ENCODE measurements at places on chromosomes 6 and 20.
A peak's percentile ranks its signal among the peaks of the same experiment; 100 is the strongest.

DNA sequence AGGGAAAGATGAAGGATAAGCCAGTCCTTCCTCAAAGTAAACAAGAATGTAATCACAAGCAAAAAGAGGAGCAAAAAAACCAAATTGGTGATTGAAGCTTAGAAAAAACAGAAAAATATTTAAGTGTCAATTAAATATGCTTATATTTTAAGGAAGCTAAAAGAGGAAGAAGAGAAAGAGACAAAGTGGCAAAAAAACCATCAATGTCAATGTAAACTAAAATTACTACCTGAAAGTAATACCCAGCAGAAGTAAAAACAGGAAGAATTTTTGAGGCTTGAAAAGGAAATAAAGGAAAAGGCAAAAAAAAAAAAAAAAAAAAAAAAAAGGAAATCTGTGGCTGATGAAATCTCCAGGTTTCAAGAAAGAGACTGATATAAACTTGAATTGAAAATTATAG is 36.2 kb upstream of the OGFRL1 start:
- no peak for DNase-seq

- no peak for DNase-seq
These were observed 69.3 kb upstream of the STMND1 start for GRCh38 chr6:17032590-17032987.

- peak; percentile 53 for DNase-seq
These were observed 15.4 kb downstream of the RANBP9 start for GRCh38 chr6:13696226-13696625.

DNA sequence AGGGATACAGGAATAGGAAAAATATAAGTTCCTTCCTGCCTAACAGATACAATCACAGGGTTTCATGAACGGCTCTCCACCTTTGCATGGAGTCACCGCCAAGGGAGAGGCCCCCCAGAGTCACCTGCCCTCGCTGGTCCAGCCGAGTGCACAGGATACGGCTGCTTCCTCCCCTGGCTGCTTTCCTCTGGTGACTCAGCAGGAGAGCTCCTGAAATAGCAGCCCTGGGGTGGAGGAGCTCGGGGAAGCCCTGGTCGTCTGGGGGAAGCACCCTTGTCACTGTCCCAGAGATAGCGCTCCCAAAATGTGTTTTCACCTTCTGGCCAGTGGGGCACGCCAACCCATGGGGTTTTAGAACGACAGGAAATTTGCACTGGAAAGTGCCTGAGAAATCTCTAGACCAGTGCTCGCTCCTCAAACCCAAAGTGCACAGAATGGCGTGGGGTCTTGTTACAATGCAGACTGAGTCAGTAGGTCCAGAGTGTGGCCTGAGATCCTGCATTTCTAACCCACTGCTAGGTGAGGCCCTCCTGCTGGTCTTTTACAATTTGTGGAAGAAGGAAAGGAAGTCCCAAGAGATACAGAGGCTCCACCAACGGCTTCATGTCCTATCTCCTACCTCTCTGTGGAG is 35.9 kb upstream of the FAM50B start:
- DNase-seq: peak; percentile 79

DNA sequence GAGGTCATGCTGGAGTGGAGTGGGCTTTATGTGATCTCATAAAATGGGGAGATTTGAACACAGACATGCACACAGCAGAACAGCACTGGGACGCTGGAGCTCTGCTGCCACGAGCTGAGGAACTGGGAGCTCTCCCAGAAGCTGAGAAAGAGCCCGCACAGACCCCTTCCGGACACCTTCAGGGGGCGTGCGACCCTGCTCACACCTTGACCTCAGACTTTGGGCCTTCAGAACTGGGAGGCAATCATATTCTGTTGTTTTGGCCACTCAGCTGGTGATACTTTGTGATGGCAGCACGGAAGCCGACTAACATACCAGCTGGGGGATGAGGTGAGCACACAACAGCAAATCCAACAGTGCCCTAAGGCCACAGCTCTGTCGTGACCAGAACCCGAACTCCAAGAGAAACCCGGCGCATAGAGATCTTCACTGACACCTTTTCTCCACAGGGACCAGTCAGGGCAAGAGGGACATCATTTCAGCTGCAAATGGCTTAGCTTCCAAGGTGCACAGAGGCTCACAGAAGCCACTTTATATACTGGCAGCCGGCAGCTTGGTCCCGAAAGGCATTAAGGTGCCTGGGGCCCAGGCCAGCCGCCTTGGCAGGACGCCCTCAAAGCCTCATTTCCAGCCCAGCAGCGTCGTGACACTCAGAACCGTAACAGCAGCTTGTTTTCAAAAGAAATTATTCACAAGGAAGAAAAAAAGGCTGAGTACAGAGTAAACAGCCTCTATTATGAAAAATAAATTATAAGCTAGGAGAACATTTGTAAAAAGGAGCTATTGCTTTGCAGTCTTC is 89.3 kb downstream of the RNASET2 start:
- no peak for DNase-seq

GRCh38 chr6:78482801-78483552 is 384.4 kb upstream of the IRAK1BP1 start:
- DNase-seq: no peak

GRCh38 chr6:70375882-70376281 is 37.4 kb upstream of the FAM135A start:
- DNase-seq: no peak

- DNase-seq: no peak
These were observed 13.5 kb downstream of the PFDN4 start for GRCh38 chr20:54221353-54221752.

DNA sequence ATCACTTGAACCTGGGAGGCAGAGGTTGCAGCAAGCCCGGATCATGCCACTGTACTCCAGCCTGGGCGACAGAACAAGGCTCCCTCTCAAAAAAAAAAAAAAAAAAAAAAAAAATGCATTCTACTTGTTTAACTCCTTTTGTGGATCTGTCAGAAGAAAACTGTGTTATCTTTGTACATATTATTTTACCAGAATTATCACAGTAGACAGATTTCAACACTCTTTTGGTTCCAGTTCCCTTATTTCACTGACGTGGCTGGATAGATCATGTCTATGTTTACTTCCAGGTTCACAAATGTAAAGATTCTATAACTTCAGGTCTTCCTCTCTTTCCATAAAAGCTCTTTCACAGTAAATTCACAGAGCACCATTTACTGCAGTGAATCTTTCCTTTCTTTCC is 18.4 kb downstream of the NUDT3 start:
- no peak for DNase-seq

DNA sequence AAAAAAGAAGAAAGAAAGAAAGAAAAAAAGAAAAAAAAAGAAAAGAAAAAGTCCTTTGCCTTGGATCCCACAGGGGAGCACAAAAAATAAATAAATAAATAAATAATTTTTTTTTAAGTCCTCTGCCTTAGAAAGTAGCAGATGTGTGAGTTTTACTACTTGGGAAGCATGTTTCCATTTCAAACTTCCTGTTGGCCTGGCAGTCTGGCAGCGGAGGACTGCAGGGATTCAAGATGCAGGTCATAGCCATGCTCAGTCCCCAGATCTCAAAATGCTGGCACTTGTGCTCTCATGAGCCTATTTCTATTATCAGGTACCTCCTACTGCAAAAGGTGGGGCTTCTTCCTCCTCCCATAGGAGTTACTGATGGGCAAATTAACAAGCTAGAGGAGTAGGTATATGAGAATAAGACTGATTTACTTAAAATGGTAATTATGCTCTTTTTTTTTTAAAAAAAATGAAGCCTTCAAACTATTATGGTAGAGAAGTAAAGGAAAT is 54.2 kb upstream of the MAP7 start:
- DNase-seq: no peak

GRCh38 chr20:17605131-17605660 is 35.3 kb downstream of the DSTN start:
- no peak for DNase-seq

DNA sequence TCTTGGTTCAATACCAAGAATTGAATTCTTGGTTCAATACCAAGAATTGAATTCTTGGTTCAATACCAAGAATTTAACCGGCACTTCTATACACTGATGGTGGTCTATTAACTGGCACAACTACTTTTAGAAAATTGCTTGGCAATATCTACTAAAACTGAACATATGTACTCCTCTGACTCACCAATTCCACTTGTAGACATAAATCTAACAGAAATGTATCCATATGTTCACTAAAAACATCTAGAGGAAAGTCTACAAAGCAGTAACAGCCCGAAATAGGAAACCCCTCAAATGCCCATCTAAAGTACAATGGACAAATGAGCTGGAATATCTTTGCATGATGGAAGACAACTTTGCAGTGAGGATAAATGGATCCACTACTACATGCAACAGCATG is 71.9 kb downstream of the KIF16B start:
- no peak for DNase-seq

- DNase-seq: no peak
These were observed 359.0 kb downstream of the ZFAND3 start for GRCh38 chr6:38178584-38178886.

- DNase-seq: no peak
These were observed 84.6 kb downstream of the TXNDC5 start for GRCh38 chr6:7825986-7826385.

DNA sequence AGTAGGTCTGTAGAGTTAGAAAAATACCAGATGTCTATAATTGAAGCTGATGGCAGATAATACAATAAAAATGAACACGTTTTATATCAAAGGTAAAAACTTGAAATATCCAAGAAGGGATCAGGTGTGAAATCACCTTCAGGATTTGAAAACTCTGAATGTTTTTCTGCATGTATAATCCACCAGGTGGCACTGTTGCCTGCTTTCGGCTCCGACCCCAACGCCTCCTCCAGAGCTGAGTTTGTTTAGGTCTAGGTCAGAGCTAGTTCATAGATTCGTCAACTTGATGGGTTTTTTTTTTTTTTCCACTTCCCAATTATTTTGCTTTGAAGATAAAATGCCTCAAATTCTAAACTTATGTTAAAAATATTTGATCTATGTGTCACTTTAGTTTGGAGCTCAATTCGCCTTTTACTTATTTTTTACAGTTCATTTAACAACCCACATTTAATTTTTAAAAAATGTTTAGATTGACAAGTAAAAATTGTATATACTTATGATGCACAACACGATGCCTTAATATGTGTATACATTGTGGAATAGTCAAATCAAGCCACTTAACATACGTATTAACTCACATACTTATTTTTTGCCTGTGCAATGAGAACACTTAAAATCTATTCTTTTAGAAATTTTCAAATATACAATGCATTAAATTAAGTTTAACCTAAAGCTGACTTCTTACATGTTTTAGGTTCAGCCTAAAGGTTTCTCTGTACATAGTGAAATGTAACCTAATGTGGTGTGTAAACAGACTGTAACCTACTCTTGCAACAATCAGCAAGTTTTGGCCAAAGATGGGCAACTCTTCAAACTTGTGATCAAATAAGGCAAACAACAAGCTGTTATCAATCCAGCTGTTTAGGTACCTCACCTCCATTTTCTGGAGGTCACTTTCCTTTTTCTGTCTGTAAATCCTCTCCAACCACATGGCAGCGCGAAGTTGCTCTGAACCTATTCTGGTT is 39.4 kb upstream of the ENPP4 start:
- DNase-seq: peak; percentile 57

DNA sequence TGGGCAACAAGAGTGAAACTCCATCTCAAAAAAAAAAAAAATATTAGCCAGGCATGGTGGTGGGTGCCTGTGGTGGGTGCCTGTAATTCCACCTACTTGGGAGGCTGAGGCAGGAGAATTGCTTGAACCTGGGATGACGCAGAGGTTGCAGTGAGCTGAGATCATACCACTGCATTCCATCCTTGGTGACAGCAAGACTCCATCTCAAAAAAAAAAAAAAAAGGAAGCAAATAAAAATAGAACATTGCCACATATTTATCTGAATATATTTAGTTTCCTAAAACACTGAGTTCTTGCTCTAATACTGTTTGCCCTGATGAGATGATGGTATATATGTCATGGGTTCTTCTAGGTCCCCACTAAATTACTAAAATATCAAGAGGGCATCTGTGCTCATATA is 28.4 kb downstream of the CASP8AP2 start:
- no peak for DNase-seq

GRCh38 chr6:119156757-119157505 is 78.5 kb upstream of the FAM184A start:
- DNase-seq: no peak

DNA sequence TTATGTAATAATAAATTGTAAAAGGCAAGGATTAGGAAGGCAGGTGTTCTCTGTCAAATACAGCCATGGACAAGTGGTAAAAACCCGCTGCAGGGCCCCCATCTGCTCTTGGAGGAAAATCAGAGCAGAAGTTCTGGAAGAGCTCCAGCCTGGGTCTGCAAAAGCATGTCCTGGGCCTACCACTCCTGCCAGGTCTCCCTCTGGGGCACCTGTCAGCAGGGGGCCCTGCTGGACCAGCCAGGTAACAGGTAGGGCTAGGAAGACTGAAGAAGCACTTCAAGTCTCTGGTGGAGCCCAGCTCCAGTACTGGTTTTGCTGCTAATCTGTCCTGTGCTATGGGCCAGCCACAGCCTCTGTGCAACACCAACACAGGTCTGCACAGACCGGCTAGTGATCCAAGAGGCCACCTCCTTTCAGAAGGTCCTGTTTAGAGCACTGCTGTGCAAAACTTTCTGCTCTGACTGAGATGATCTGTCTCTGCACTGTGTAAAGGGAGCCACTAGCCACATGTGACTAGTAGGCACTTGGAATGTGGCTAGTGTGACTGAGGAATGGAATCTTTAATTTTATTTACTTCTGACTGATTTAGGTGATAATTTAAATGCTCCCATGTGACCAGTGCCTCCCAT is 30.2 kb downstream of the RRBP1 start:
- no peak for DNase-seq

DNA sequence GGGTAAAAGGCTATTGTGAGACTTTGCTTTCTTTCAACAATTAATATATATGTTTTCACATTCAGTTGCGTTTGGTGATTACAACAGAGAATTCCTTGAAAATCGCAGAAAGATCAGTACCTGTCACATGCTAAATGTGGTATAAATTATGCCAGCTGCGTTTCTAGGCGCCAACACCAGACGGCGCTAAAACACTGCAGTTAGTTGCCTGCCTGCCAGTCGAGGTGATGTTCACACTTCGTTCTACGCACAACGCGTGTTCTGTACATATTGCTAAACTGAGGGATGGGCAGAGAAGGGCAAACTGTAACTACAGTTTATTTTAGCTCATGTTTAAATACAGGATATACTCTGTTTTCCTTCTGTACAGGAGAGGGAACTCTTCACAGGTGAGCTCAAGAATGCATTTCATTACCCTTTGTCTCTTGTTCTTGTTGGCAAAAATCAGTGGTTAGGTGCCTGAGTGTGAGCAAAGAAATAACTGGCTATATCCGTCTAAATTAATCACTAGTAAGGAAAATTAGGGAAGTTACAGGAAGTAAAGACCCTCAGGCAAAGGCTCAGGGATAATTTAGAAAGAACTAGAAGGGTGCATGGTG is 100.1 kb upstream of the RGS17 start:
- DNase-seq: peak; percentile 53
